ENCODE measurements at places on chromosomes 13 and 19.

- no peak for DNase-seq
These were observed 528.4 kb downstream of the DCT start for GRCh38 chr13:93951108-93951507.

GRCh38 chr19:17075864-17076542 lies 426 bp downstream of the MYO9B start:
- DNase-seq, result peak; percentile 52

- no peak for DNase-seq
These were observed 350.9 kb downstream of the SPRY2 start for GRCh38 chr13:79990048-79990447.

DNA sequence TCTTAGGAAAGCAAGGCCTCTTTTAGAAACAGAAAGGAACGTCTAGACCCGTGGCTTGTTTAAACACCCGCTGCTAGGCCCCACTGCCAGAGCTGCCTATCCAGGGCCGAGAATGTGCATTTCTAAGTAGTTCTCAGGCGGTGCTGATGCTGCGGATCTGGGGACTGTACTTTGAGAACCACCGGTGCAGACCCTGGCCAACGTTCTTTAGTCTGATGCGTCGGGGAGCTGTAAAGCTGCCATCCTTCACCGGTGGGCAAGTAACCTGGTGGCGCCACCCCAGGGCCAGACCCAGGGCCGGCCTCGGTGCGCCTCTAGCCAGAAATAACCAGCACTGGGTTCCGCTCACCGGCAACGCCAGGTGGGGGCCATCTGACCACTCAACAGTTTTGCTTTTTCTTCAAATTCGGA lies 47.1 kb downstream of the TGDS start:
- DNase-seq, result peak; percentile 50

DNA sequence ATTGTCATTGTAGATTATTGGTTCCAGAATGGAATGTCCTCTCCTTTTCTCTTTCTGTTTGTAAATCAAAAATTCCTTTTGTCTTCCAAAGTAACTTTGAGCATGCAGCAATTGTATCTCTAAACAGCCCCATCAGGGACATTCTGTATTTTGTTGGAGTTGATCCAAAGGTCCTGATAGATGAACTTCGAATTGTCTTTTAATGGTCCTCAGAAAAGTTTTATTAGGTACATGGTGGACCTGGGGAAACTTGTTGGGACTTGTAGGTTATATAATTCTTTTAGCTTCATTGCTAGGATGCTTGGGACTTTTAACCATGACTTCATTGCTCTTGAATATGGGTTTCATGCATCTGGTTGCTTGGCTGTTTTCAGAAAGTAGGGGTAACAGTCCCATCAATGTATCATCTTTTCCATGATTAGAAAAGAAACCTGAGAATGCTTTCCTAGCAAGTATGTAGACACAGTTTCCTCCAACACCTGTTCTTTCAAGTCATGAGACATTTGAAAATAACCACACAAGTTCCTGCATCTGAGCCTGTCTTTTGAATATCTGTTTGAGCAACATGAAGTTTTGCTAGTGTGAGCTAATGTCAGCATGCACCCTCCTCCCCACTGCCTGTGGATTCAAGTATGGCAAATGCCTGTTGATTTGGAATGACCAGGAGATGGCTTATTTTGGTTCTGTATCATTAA lies 413.1 kb downstream of the KCNRG start:
- no peak for DNase-seq

DNA sequence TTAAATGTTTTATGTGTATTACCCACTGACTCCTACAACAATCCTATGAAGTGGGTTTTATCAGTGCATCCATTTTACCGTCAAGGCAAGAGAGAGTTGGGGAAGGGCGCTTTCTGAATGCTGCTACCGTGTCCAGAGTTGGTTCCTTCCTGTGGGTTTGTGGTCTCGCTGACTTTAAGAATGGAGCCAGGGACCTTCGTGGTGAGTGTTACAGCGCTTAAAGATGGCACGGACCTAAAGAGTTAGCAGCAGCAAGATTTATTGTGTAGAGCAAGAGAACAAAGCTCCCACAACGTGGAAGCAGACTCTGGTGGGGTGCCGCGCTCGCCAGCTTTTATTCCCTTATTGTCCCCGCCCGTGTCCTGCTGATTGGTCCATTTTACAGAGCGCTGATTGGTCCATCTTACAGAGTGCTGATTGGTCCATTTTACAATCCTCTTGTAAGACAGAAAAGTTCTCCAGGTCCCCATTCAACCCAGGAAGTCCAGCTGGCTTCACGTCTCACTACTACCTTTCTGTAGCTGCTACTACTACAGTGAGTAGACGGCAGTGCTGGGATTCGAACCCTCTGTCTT lies 6.1 kb downstream of the OSCAR start:
- peak; percentile 67 for DNase-seq

DNA sequence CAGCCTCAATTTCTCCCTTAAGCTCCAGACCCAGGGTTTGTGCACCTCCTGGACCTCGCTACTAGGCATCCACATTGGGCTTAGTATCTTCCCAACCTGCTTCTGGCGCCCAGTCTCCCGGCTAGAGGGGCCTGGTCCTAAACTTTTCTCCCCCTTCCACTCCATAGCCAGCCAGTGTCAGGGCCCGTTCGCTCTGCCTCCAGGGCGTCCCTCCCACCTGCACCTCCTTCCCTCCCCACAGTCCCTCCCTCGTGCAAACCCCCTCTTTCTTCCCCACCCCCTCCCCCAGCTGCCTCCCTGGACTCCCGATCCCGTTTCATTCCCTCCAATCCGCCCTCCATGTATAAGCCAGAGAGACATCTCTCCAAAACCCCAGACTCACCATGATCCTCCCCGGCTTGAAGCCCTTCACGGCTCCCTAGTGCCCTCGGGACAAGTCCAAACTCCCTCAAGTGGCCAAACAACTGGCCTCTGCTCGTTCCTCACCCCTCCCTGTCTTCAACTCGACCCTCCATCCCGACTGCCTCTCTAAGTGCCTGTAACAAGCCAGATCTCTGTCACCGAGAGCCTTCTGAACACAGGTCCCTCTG lies 997 bp upstream of the SAMD4B start:
- DNase-seq, result peak; percentile 42

DNA sequence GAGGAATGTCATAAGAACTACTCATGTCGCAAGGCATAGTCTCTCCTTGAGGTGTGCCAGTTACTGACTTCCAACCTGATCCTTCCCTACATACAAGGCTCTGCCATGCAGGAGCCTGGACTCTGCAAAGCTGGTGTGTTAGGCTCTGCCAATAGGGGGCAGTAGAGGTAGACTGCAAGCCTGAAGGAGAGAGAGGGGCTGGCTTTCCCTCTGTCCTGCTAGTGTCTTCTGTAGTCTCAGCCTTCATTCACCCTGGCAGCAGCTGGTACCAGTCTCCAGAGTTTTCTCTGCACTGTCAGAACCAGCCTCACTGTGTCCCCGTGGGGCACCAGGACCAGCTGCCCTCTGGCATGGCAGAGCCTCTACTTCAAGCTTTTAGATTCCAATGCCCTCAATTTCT lies 14.5 kb downstream of the SHISA2 start:
- DNase-seq, result no peak

DNA sequence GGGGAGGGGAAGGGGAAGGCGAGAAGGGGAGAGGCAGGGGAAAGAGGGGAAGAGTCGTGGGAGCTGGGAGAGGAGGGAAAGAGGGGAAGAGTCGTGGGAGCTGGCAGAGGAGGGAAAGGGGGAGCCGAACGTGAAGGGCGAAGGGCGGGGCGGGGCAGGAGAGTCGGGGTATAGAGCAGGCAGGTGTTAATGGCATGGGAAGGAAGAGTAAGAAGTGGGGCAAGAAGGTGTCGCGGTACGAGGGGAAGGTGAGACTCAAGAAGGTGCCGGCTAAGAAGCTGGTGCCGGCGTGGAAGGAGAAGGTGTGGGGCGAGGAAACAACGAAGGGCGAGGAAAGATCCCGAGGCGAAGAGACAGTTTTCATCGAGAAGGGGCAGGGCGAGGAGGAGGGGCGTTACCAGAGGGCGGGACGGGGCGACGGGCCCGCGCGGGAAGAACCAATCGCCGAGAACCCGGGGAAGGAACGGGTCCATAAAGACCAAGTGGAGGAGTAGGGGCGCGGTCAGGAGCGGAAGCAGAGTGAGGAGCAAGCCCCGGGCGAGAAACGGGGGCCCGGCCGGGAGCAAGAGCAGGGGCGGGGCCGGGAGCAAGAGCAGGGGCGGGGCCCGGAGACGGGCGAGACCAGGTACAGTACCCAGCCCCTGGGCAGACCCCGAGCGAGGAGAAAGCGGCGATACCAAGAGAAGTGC lies 463 bp downstream of the CATSPERG start:
- DNase-seq, result peak; percentile 90

DNA sequence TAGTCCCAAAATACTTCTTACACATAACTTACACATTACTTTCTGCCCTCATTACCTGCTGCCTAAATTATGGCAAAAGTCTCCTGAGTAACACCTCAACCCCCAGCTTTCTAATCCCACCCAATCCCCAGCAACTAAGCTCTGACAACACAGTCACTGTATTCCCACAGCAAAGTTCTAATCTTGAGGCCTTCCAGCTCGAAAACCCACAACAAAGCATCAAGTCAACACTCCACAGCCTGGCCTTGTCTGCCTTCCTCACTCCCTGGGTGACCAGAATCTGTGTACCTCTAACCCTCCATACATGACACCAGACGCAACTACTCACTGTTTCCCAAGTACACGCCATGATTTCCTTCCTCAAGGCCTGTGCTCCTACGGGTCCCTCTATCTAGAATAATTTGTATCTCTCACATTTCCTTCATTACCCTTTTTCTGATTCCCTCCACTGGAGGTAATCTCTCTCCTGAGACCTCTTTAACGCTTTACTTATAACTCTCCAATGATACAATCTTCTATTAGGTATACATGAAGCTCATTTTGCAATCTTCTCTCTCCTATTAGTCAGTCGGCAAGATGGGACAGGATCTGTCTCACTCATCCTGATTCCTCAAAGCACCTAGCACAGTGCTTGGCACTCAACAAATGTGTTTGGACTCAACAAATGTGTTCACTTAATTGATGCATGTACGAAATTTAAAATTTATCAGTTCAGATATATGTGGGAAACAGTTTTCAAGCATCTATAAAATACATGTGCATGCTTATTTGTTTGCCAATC lies 87.6 kb upstream of the DOCK9 start:
- DNase-seq, result no peak

GRCh38 chr13:35378939-35379338 lies 97.5 kb downstream of the MAB21L1 start:
- no peak for DNase-seq

- no peak for DNase-seq
These were observed 1.3 kb downstream of the CHERP start for GRCh38 chr19:16540948-16541347.

GRCh38 chr13:48096670-48097069 lies 1.8 kb upstream of the MED4 start:
- DNase-seq, result no peak

GRCh38 chr13:48994706-48995105 lies 19.0 kb downstream of the FNDC3A start:
- no peak for DNase-seq

GRCh38 chr19:49363268-49364082 lies at the start of gene DKKL1:
Gene DKKL1, plus strand, starts transcription at chr19:49363877. Its CDS starts 122 bp downstream, at chr19:49363999.
- DNase-seq, result no peak

DNA sequence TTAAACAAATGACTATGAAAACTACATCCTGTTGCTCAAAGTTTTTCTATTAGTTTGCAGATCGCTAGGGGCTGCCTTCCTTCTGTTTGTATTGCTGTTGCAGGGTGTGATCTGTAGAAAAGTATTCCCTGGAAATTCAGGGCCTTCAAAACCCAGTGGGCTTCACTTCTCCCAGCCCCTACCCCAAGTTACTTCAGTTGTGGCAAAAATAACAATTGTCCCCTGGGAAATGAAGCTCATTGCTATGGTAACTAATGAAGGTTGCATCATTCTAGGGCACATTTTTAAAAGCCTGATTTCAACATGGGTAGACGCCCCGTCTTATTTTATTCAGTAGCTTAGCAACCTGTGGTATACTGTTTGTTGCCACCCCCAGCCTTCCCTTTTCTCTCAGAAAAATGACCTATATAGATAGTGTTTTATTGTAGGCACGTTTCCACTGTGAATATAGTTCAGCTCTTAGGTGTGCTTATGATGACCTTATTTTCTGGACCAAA lies 60.9 kb downstream of the WDFY2 start:
- DNase-seq, result no peak

- DNase-seq, result no peak
These were observed 30.5 kb downstream of the VAV1 start for GRCh38 chr19:6803036-6803404.

- no peak for DNase-seq
These were observed 48.4 kb downstream of the CAB39L start for GRCh38 chr13:49395451-49395865.

GRCh38 chr13:45136741-45137504 lies 16.6 kb downstream of the GTF2F2 start:
- DNase-seq, result no peak

- no peak for DNase-seq
These were observed at the start of gene STAP2 for GRCh38 chr19:4338441-4339355. Gene STAP2, minus strand, starts transcription at chr19:4338827. Its CDS starts 74 bp downstream, at chr19:4338753.

GRCh38 chr13:24127116-24127631 lies 33.3 kb upstream of the SPATA13 start:
- DNase-seq, result no peak

DNA sequence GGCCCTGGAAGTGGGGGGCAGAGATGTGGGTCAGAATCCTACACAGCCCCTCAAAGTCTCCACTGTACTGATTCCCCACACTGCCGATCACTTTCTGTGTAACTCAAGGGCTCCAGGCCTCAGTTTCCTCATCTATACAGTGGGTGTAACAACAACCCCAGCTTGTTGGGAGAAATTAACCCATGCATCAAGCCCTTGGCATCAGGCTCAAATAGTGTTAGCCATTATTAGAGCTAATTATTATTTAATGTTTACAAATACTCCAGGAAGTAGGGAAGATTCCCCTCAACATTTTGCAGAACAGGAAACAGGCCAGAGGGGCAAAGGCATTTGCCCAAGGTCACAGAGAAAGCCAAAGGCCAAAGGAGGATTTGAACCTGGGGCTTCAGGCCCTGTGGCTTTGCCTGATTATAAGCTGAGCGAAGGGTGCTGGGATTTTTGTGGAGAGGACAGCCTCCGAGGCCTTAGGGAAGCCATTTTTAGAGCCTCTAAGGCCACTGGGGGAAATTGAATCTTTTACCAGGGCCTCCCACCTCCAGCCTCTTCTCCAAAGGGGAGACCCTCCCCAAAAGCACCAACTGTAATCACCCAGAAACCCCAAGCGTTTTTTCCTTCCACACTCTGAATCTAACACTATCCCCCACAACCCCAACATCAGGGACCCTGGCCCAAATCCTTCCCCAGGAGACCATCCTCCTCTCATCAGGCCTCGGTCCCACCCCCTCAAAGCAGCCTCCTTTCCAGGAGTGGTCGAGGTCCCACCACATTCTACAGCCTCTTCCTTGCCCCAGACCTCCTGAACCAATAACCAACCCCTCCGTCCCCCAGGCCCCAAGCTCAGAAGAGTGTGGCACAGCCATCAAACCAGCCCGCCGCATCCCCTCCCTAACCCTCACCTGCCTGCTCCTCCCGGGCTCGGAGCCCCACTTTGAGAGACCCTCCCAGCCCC lies 1.1 kb downstream of the FKBP8 start:
- DNase-seq, result no peak
